ENCODE measurements at places on chromosomes 12 and 14.

DNA sequence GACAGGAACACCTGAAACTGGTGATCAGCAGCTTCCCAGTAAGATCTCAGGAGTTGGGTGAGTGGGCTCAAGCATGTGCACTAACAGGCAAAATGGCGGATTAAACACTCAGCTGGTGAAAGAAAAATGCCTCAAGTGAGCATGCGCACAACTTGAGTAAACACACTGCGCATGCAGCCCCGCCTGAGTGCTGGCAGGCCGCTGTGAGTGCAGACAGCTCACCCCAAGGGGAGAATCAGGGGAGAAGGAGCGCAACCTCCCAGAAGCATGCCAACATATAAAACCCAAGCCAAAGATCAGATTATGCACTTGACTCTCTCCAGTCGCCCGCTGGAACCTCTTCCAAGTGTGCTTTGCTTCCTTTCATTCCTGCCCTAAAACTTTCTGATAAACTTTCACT is 125.8 kb downstream of the VRK1 start:
- DNase-seq, result no peak

DNA sequence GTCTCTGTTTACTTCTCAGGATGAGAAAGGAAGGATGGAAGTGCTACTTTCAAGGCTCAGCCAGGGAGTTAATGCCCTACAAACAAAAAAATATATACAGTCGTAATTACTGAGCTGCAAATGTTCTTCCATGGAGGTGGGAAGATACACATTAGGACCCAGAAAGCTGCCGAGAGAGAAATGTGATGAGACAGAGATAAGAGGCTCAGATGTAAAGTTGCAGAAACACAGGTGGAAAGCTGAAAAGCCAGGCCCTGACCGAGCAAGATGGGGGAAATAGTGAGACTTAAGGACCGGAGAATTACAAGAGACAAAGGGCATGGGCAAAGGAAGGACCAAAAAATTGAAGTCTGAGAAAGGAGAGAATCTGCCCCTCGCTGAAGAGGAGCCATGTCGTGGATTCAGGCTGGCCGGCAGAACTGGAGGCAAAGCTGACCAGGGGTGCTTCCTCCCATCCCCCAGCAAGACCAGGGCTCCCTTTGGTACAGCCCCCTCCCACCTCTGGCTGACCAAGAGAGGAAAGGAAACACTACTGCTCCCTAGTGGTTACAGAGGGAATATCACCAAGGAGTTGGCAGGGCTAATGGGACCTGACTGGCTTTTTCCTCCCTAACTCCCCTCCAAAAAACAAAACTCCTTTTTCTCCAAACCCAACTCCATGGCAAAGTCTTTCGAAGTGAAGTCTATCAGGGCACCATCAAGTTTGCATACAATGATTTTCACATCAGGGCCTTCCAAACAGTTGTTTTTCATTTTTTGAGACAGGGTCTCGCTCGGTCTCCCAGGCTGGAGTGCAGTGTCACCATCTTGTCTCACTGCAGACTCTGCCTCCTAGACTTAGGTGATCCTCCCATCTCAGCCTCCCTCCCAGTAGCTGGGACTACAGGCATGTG is 12.1 kb downstream of the ZFHX2 start:
- DNase-seq, result peak; percentile 64

GRCh38 chr12:53232646-53233461 is 845 bp upstream of the RARG start:
- no peak for DNase-seq

DNA sequence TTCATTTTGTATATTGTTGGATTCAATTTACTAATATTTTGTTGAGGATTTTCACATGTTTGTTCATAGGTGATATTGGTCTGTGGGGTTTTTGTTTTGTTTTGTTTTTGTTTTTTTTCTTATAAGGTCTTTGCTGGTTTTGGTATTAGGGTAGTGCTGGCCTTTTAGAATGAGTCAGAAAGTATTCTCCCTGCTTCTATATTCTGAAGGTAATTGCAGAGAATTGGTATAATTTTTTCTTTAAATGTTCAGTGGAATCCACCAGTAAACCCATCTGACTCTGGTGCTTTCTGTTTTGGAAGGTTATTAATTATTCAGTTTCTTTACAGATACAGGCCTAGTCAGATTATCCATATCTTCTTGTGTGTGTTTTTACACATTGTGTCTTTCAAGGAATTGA is 8.9 kb downstream of the TOGARAM1 start:
- DNase-seq, result no peak

- DNase-seq, result no peak
Observed at GRCh38 chr14:54133896-54134295, 177.3 kb upstream of the BMP4 start.

DNA sequence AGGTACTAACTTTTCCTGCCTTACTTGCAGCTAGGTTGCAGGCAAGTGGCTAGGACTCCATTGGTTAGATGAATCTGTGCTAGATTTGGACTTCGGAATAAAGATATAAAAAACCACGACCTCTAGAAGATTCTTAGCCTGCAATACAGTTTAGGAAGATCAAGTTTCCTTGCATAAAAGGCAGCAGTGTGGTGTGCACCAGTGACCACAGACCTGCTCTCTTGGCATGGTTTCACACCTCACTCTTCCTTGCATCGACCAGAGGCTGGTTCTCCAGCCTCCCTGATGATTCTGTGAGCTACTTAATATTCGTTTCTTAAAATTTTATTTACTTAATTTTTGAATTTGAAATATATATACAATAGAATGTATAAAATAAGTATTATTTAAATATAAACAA is 9.8 kb downstream of the KLHDC1 start:
- DNase-seq, result no peak

GRCh38 chr14:66918527-66918926 is 270.7 kb upstream of the GARIN2 start:
- DNase-seq, result no peak

DNA sequence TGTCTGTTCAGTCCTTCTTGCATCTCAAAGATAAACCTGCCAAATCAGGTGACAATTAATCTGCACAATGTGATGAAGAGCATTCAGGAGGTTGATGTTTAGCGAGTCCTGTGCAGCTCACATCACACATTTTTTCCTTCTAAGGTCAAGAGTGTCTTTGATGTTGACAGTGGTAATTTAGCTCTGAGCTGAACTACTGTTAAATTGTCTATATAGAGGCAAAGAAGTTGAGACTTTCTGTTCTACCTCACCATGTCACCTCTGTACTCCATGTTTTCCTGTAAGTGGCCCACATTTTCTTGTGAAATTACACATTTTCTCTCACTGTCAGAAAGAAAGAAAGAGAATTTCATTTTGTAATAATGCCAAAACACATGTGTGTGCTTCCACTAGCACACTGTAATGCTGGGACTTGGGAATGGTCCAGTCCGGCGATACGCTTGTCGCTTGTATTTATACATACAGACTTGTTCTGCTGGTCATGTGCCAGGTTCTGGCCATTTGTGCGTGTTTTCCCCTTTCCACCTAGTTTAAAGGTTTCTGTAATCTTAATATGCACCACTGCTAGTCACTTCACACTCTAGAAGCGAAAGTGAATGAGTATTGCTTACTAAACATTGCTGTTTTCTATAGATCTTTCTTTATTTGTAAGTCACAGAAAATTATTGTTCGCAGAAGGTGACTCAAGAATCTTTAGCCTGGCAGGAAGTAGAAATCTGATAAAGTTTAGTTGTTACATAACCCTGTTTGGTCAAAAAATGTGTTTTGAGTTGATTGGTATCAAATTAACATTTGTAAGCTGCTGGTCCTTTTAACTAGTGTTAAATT is 328.9 kb downstream of the TMTC2 start:
- no peak for DNase-seq

DNA sequence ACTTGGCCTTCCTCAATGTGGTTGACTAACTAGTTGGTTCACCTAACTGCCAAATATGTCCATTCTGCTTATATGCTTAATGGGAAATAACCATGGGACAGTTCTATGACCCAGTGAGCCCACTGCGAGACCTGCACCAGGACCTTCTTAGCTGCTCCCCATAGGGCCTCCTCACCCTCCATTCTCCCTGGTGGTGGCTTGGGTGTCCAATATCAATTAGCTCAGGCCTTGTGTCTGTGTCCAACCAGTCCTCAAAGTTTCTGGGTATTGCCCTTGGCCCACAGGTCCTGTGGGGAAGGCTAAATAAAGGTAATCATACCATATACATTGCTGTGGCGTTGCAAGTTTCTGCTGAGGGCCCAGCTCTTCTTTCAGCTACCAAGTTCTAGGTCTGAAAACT is 228.2 kb downstream of the PCNX1 start:
- DNase-seq, result no peak

DNA sequence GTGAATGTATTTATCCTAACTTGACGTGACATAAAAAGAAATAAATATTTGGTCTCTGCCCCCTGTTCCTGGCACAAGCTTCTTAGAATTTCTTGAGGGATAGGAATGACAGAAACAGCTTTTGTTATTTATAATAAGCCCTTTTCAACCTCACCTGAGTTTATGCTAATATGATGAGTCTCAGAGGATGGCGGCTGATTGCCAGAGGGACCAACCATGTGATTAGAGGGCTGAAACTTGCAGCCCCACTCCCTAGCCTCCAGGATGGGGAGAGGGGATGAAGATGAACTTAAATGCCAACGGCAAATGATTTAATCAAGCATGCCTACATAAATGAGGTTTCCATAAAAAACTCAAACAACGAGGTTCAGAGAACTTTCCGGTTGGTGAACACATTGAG is 42.9 kb downstream of the DNAI7 start:
- no peak for DNase-seq

GRCh38 chr14:68449561-68450181 is 343.2 kb downstream of the ZFP36L1 start:
- no peak for DNase-seq

- no peak for DNase-seq
Observed at GRCh38 chr14:101889366-101889765, 75.0 kb upstream of the DYNC1H1 start.

DNA sequence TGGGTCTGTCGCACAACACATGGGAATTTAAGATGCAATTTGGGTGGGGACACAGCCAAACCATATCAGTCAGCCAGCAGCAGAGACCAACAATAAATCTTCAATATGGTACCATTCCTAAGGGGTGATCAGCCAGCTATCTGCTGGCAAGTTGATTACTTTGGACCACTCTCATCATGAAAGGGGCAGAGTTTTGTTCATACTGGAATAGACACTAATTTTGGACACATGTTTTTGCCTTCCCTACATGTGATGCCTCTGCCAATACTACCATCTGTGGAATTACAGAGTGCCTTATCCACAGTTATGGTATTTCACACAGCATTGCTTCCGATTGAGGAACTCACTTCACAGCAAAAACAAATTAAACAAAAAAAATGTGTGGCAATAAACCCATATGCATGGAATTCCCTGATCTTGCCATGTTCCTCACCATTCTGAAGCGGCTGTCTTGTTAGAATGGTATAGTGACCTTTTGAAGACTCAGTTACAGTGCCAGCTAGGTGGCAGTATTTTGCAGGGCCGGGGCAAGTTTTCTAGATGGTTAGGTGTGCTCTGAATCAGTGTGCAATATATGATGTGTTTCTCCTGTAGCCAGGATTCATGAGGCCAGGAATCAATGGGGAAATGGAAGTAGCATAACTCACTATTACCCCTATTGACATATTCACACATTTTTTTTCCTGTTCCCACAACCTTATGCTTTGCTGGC is 179.0 kb upstream of the IGF1 start:
- no peak for DNase-seq

GRCh38 chr14:96065661-96066459 is 26.7 kb downstream of the C14orf132 start:
- no peak for DNase-seq

DNA sequence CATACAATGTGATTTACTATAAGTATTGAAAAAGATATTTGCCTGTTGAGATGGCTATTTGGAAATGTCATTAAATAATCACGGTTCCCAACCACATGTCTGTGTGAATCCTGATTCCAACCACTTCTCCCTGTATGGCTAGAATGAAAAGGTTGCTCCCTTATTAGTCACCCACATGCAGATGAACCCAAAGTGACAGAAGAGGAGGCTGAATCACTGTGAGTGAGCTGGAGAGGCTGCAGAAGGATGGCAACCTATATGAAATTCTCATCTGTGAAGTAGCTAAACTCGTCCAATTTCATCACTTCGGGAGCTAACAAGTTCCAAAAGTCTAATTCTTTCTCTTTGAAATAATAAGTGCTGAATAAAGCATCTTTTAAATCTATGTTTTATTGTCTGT is 300.5 kb downstream of the PRKD1 start:
- DNase-seq, result no peak

DNA sequence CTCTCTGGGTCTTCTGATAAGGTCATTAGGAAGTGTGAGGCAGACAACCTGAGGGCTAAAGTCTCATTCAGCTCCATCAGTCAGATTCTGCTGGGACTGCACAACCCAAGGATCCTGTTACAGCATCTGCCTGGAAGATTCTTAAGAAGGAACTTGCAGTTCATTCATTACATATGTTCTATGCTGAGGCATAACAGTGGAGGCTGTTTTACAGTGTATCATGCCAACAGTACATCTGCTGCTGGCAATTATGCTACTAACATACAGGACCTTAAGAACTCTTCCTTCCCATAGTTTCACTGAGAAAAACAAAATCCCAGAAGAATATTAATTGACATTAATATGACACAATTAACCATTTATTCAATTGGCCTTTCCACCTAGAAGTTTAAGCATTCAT is 968.6 kb downstream of the DIO2 start:
- DNase-seq, result no peak

DNA sequence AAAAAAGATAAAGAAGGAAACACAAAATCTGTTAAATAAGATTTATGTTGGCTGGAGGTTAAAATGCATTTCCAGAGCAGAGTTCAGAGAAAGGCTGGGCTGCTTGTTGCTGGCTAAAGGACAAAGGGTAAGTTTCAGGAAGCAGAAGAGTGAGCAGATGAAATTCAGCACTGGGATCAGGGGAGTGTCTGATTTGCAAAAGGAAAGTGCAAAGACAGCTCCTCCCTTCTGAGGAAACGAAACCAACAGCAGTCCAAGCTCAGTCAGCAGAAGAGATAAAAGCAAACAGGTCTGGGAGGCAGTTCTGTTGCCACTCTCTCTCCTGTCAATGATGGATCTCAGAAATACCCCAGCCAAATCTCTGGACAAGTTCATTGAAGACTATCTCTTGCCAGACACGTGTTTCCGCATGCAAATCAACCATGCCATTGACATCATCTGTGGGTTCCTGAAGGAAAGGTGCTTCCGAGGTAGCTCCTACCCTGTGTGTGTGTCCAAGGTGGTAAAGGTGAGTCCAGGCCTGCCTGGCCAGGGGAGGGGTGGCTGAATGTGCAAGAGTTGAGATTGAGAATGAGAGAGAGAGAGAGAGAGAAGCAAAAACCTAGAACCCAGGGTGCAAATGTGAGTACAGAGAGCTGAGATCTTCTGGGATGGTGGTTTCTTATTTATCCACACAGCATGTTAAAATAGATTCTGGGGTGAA is at the start of gene OAS1:
Gene OAS1, plus strand, starts transcription at position 251 of the 703 bp plus-strand sequence. Its CDS starts 78 bp downstream, at position 329.
- peak; percentile 89 for DNase-seq

DNA sequence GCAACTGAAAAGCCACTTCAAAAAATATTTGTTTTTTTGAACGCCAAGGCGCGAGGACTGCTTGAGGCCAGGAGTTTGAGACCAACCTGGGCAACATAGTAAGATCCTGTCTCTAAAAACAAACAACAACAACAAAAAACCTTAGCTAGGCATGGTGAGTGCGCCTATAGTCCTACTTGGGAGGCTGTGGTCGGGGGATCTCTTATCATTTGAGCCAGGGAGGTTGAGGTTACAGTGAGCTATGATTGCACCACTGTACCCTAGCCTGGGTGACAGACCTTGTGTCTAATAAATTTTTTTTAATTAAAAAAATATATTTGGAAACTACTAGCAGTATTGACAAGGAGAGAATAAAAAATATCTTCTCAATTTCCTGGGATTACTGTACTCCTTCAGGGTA is 113.1 kb downstream of the TRAFD1 start:
- DNase-seq, result no peak
